ENCODE measurements at places on chromosomes 5 and 9.

- no peak for DNase-seq
Measured at GRCh38 chr9:106111039-106111730, 416.8 kb downstream of the TMEM38B start.

DNA sequence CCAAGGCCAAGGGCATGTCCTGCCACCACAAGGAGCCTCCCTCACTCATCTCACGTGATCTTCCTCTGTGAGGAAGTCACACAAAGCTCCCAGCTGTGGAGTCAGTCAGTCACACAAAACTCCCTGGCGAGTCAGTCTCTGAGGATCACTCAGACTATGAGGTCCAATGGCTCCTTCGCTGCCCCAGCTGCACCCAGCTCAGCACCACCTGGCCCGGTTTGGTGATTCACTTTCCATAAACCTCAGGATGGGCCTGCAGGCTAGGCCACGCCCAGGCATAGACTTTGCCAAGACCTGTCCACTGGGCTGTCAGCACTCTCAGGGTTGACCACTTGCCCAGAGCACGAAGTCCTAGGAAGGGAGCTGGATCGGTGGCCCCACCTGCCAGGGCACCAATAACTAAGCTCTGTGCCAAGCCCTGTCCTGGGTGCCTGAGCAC lies 233.8 kb downstream of the HSPA4 start:
- DNase-seq: no peak

GRCh38 chr5:180129291-180130190 lies 58.0 kb upstream of the RNF130 start:
- DNase-seq: no peak

GRCh38 chr5:159161361-159162214 lies 47.8 kb downstream of the RNF145 start:
- DNase-seq: no peak

DNA sequence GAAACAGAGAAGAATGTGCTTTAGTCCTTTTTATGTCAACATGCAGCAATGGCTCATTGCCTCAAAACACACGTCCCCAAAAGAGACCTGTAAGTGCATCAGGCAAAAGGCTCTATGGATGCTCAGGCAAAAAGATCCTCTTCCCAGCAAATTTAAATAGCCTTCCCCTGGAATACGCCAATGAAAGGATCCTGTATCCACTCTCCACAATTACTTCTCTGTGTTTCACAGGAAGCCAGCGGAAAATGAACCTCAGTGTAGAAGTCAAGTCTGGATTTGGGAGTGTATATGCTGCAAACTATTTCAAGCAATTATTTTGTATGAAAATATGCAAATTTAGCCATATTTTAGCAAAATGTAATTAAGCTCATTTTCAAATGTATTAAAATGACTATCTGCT lies 217.9 kb downstream of the EPB41L4A start:
- no peak for DNase-seq

DNA sequence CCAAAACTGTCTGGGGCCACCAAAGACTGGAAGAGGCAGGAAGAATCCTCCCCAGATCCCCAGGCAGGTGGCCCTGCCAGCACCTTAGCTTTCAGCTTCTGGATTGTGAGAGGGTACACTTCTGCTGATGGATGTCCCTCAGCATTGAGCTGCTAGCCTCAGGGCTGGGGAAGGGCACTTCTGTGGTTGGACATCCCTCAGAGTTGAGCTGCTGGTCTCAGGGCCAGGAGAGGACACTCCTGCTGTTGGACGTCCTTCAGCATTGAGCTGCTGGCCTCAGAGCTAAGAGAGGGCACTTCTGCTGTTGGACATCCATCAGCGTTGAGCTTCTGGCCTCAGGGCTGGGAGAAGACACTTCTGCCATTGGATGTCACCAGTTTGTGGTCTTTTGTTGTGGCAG lies 83.8 kb upstream of the FCN1 start:
- no peak for DNase-seq

GRCh38 chr5:180294411-180294810 lies 2.5 kb upstream of the MAPK9 start:
- DNase-seq: no peak

DNA sequence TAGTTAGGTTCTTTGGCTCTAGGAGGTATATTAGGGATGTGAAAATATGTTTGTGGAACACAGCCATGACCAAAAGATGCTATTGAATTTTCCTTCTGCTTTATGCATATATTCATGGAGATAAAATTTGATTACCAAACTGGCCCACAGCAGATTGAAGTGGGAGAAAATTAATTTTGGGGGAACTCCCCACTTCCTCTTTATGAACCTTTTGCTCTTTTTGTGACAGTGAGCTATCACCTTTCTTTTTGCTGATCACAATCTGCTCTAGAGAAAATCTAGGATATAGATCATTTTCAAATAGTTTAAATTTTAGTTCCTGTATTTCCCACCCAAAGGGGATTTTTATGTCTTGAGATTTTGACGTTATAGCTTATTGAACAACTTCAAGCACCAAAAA lies 313.0 kb downstream of the GABRB2 start:
- no peak for DNase-seq

- no peak for DNase-seq
Measured at GRCh38 chr5:74232276-74232675, 408.3 kb downstream of the ENC1 start.

GRCh38 chr5:13629218-13629617 lies 315.3 kb downstream of the DNAH5 start:
- no peak for DNase-seq

- DNase-seq: no peak
Measured at GRCh38 chr9:135830496-135830895, 76.8 kb downstream of the CAMSAP1 start.

DNA sequence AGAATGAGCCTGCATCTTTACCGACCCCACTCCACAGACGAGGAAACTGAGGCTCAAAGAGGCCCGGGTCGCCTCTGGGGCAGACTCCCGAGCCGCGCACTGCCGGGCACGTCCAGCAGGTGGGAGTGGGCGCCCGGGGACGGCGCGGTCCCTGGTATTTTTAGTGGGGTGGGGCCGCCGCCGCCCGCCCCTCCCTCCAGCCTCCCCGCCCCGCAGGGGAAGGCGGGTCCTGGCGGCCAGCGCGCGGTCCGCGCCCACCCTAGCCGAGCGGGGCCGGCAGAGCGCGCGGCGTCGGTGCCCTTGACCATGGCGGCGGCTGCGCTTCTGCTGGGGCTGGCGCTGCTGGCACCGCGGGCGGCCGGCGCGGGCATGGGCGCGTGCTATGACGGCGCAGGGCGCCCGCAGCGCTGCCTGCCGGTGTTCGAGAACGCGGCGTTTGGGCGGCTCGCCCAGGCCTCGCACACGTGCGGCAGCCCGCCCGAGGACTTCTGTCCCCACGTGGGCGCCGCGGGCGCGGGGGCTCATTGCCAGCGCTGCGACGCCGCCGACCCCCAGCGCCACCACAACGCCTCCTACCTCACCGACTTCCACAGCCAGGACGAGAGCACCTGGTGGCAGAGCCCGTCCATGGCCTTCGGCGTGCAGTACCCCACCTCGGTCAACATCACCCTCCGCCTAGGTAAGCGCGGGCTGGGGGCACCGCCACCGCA lies at the start of gene LAMC3:
Gene LAMC3 (plus strand): TSS at position 266 of the 710 bp plus-strand sequence. CDS start 41 bp downstream, at position 307.
- DNase-seq: no peak

DNA sequence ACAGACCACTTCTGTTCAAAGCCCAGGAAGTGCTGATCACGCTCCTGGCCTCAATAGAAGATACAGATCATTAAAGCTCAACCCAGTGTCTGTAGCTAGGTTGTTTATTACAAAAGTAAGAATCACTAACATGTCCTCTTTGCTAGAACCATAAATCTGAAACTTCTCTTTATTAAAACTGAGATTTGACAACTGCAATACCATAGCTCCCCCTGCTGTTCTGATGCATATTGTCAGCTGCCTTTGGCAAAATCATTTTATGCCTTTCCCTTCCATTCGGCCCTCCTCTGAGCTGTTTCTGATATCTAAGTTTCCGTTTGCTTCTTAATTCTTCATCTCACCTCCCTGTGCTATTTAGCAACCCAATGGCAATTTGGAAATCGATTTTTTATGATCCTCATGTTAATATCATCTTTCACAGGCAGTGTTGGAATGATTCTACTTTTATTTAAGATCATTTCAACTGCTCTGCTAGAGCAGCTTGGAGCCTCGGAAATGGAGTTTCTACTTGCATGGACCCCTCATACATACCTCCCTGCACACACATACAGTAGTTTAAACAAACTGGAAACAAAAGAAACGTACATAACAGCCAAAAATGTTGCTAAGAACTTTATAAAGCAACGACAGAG lies 998.8 kb downstream of the MAT2B start:
- no peak for DNase-seq

GRCh38 chr9:130480673-130481072 lies 35.9 kb downstream of the ASS1 start:
- no peak for DNase-seq

DNA sequence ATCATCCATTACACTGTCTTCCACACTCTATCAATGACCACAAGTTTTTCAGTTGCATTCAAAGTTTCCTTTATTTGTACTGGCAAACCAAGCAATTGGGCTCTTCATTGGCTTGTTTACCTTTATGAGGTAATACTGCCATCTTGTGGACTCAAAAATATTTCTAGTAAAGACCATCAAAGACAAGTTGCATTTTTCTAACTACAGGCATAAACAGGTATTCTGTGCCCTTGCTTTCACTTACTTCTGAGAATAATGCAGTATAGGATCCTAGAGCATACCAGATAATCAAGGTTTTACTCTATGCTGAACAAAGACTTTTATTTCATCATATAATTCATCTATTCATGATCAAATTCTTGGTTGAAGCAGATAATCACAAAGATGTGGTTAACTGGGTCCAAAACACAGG lies 173.7 kb upstream of the POU5F2 start:
- DNase-seq: no peak

- no peak for DNase-seq
Measured at GRCh38 chr9:88319936-88320747, 68.1 kb upstream of the SPIN1 start.

- DNase-seq: no peak
Measured at GRCh38 chr5:53313145-53313544, 167.3 kb upstream of the FST start.

GRCh38 chr5:146633323-146633764 lies 117.4 kb upstream of the GPR151 start:
- no peak for DNase-seq

DNA sequence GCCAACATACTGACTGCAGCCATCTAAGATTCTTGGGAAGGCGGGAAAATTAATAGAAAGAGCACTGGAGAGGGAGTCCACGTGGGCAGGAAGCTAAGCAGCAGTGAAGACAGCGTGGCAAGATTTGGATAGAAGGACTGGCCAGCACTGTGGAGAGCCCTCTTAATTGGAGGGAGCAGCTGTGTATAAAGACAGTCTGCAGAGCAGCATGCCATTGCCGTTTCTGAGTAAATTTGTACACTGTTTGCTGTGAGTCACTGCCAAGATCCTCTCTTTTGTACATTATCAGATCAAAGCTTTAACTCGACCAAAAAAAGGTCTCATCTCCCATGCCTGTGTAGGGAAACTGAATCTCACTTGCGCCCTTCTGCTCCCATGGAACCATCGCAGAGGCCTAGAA lies 45.3 kb downstream of the INSYN2B start:
- DNase-seq: no peak

DNA sequence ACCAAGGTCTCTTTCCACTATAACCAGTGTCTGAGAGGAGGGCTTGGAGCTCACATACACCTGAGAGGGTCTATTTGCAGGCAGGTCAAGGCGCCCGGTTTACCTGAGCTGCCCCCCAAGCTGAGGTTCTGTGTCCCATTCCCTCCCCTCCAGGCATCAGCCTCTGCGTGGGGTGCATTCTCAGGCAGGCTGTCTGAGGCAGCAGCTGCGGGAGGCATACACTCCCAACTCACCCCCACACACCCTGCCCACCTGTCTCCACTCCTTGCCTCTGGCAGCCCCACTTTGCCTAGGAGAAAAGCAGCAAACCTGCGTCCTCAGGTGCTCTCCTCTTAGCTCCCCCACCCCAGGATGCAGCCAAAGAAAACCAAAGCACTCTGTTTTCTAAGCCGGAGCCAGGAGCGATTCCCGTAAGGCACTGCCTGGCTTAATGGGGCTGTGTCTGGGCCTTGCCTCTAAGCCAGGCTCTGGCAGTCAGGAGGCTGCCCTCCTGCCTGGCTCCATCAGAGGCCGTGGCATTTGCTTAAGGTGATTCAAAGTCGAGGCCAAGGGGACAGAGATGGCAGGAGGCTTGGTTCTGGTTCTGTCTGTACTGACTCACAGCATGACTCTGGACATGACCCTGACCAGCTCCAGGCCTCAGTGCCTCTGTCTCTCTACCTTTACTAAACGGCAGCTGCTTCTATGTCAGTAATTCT lies 139.2 kb upstream of the TRIM32 start:
- no peak for DNase-seq

- DNase-seq: no peak
Measured at GRCh38 chr9:113992994-113993393, 85.1 kb downstream of the AMBP start.

DNA sequence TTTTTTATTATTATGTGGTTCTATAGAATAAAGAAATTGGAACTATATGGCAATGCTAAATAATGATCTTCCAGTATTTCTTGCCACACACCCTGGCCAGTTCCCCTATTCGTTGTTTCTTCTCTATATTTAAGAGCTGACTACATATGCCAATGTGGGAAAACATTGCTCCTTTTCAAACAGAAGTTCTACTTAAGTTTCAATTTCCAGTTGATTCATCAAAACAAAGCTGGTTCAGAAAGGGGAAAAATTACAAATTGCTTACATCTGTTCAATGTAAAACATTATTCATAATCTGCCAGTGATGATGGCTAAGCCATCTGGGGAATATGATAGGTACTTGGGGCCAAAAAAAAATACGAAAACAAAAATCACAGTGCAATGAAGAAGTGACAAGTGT lies 76.9 kb downstream of the ST8SIA4 start:
- DNase-seq: no peak

DNA sequence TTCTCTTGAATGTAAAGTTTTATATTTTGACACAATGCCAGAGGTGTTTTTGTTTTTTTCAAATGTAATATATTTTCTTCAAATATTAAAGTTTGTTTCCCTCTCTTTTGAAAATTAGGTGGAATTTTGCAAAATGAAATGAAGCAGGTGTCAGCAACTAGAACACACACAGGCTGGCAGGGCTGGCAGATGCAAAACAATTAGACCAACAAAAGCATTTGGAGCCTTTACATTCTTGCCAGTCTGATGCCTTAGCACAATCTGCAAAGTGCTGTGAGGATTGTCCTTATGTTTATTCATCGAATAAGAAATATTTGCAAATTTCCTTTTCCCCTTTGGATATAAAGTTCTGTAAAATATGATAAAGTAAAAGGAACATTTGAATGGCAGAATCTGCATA lies 1063.9 kb downstream of the CDH9 start:
- no peak for DNase-seq

All from effector memory CD4-positive, alpha-beta T cell (primary cell).